Occipital lobe (tissue), 3 donors: ENCODE measurements at places on chromosomes 4 and X. TPM values are rescaled to one million over a fixed set of nuclear protein-coding genes. Genes with fewer than 3 reads are reported as not detected.

HOPX gene
- 79.2 TPM for total RNA-seq

UBA1 gene
- total RNA-seq, result 127 TPM

DNA sequence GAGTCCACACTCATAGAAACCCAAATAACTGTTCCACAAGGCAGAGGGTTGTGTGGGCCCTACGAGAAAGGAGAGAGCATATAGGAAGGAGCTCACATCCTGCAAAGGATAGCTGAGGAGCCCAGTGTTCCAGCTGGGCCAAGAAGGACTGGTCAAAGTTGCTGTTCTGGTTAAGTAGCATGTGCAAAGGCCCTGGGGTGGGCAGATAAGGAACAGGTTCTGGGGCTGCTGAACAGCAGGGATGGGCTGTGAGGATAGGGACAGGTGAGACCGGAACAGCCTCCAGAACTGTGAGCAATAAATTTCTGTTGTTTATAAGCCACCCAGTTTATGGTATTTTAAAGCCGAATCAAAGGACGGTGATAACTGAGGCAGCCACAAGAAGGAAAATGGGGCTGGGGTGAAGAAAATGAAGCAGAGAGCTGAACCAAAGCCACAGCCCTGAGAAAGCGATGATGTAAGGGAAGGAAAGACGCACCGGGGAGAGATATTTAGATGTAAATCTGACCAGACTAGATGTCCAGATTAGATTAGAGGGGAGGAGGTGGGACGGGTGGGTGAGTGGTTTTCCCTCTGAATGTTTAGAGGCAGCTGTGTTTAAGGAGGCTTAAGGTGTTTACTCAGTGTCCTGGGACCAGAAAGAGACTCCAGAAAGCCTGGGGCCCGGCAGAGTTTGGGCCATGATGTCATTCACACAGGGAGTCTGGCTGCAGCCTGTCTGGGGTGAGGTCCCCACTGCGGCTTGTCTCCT lies 180.8 kb upstream of the BCOR start:
- no peak for DNase-seq

- no peak for DNase-seq
Measured at GRCh38 chr4:56665781-56666180, 15.3 kb downstream of the HOPX start.

DNA sequence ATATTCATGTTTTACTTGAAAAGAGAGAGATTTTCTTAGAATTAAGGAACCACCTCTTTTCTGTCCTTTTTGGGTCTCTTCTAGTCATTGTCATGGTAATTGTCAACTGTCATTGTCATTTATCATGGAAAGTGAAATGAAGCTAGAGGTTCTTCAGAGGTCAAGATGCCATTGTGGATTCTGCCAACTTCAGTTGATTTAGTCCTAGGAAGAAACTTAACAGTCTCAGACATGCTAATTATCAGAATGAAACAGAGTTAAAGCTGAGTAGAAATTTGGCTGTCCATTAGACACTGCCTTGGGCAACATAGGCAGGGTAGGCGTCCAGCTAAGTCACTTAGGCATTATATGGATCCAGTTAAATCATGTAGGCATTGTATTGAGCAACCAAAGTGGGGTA lies 796.1 kb upstream of the ADGRL3 start:
- DNase-seq, result no peak

GRCh38 chrX:28802625-28803024 lies 215.4 kb downstream of the IL1RAPL1 start:
- no peak for DNase-seq

GRCh38 chrX:12978205-12979025 lies 3.5 kb downstream of the TMSB4X start:
- peak; percentile 3 for DNase-seq

GRCh38 chrX:124747295-124747694 lies 400.9 kb downstream of the SH2D1A start:
- DNase-seq, result no peak

- DNase-seq, result no peak
Measured at GRCh38 chr4:124710911-124711310, 1.6 kb downstream of the ANKRD50 start.

DNA sequence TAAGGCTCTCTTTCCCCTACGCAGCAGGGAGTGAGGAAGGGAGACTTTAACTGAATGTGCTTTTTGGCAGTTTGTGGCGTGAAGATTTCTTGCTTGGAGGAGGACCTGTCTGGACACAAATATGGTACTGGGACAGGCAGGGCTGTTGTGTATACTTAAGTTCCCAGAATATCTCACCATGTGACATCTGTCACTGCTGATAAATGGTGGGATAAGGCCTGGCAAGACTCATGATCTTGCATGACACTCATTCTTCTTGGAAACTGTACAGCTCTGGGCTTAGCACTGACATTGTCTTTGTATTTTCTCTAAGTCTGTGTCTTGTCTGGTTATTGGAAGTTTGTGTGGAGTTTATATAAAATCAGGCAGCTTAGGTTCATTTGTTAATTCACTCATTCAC lies 93.1 kb downstream of the STK32B start:
- DNase-seq, result no peak
